ENCODE measurements at places on chromosomes 11 and 22. TPM values are rescaled to one million over a fixed set of nuclear protein-coding genes. Genes with fewer than 3 reads are reported as not detected.

Gene RAC2
- polyA plus RNA-seq = 5.1 TPM

Gene FOLR2
- 19.8 TPM for polyA plus RNA-seq

Gene ST14
- polyA plus RNA-seq = 0.40 TPM

Gene C22orf42
- not detected for polyA plus RNA-seq

- no peak for DNase-seq
These were observed 9.8 kb upstream of the POU2AF1 start for GRCh38 chr11:111388842-111389241.

DNA sequence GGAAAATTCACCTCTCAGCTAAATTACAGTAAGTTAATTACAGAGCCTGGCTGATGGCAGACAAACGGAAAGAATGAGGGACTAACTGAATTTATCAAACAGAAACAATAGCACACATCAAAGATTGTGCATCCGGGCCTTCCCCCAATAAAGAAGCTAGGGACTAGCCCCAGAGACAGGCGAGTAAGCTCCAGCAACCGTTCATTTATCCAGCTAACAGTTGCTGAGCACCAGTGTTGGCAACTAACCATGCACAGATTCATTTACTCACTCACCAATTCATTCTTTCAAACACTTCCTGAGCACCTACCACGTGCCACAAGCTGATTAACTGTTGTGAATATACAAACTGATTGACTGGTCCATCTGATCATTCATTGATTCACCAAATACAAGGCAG is 51.2 kb downstream of the SMCO4 start:
- no peak for DNase-seq

DNA sequence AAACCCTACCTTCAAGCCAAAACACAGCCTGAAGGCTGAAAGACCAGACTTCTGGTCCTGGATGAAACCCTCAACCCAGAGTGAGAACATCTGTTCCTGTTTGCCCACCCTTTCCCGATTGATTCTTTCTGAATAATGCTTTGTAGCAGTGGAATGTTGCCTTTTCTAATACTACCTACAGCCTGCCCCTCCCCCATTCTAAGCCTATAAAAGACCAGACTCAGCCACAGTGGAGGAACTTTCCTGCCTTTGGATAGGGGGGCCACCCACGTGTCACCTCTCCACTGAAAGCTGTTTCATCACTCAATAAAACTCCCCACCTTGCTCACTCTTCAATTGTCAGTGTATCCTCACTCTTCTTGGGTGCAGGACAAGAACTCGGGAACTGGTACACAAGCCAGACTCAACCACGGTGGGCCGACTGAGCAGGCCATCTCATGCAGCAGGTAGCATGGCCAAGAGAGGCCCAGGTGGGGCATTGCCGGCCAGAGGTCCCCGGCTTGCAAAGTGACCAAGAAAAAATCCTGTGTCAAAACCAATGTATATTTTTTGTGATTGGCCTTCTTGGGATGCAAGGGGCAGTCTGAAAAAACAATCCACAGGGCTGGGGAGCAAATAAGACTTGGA is 6.6 kb upstream of the APOL6 start:
- DNase-seq = no peak

GRCh38 chr11:43557553-43558110 is 122.9 kb upstream of the HSD17B12 start:
- DNase-seq = no peak

GRCh38 chr22:34879001-34879400 is 187.0 kb upstream of the ISX start:
- DNase-seq = no peak

GRCh38 chr22:38944653-38945052 is 12.8 kb upstream of the APOBEC3A start:
- DNase-seq = no peak

- DNase-seq = no peak
These were observed 14.7 kb upstream of the TUB start for GRCh38 chr11:8066036-8066910.

GRCh38 chr11:72112978-72113808 is 698 bp upstream of the ANAPC15 start:
- no peak for DNase-seq

- DNase-seq = no peak
These were observed 17.4 kb downstream of the WNT11 start for GRCh38 chr11:76188873-76189272.

- no peak for DNase-seq
These were observed 107.4 kb downstream of the ARHGAP42 start for GRCh38 chr11:100794446-100794845.

GRCh38 chr11:8973121-8973520 is 8.9 kb upstream of the TMEM9B start:
- DNase-seq = no peak

DNA sequence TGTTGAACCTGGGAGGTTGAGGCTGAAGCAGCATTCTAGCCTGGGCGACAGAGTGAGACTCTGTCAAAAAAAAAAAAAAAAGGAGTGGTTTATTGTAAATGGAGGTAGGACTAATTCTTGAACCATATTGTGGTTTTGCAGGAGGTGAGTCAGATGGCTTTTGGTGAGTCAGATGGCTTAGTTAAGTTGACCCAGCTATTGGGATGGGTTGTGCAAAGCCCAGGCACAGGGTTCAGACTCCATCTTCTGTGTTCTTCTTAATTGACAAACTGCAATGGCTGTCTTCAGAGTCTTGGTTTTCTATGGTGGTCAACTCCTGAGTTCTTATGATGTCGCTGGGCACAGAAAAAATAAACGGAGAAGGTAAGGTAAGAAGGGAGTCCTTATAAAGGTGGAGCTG is 182.7 kb downstream of the ADAMTS15 start:
- DNase-seq = no peak

- no peak for DNase-seq
These were observed 48.9 kb upstream of the NECTIN1 start for GRCh38 chr11:119777940-119778339.

GRCh38 chr11:79201677-79202347 is 239.0 kb downstream of the TENM4 start:
- DNase-seq = no peak

GRCh38 chr22:33984211-33984610 is 63.9 kb upstream of the LARGE1 start:
- DNase-seq = no peak

Measured in forelimb muscle (tissue), 1 donor.